Naive B cell (primary cell): ENCODE measurements at places on chromosomes 3 and 15. TPM values are rescaled to one million over a fixed set of nuclear protein-coding genes. Genes with fewer than 3 reads are reported as not detected.

The TM6SF1 gene
- 0.96 TPM for polyA plus RNA-seq

The CLDN1 gene
- polyA plus RNA-seq: not detected

The RPS27L gene
- 87.2 TPM for polyA plus RNA-seq

The CCR9 gene
- 1.7 TPM for polyA plus RNA-seq

The PLSCR2 gene
- polyA plus RNA-seq: not detected

The SPINT1 gene
- polyA plus RNA-seq: 6.6 TPM

The MITF gene
- 0.26 TPM for polyA plus RNA-seq

The ALPK3 gene
- 0.04 TPM for polyA plus RNA-seq

The FOXL2NB gene
- not detected for polyA plus RNA-seq

The BTLA gene
- polyA plus RNA-seq: 194 TPM

The TGM4 gene
- not detected for polyA plus RNA-seq
